ENCODE measurements at places on chromosomes 5 and 9. TPM values are rescaled to one million over a fixed set of nuclear protein-coding genes. Genes with fewer than 3 reads are reported as not detected.

CYSRT1 gene
- 1.5 TPM for total RNA-seq

AK3 gene
- 46.0 TPM for total RNA-seq

DRD1 gene
- not detected for total RNA-seq

GRCh38 chr9:131837316-131837715, 97.4 kb upstream of the RAPGEF1 start:
- H3K27me3 ChIP-seq = peaks cover 16% of the 10 kb centered on the region
- no peak overlapping the region for H3K4me3 ChIP-seq
- no peak overlapping the region for H3K27ac ChIP-seq
- DNase-seq = no peak
- H3K4me1 ChIP-seq = peaks cover 9% of the 10 kb centered on the region
- peaks cover 3% of the 10 kb centered on the region for H3K36me3 ChIP-seq

DNA sequence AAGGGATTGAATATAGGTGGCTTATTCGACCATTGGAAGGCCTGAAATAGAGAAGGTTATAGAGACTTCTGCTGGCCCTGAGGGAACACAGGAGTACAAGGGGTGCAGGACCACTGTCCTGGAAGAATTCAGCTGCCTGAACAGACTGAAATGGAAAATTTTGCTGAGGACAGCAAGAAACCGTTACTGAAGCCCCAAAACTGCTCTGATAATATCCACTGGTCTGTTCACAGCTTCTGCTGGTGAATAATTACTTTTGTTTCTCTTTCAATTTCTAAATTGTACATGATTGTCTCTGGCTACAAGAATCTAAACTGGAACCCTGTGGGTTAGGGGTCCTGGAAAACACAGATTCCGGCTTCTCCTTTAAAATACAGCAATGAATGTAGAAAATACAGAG, 218.5 kb upstream of the CDH12 start:
- no peak overlapping the region for H3K27ac ChIP-seq
- no peaks in the 10 kb centered on the region for H3K4me1 ChIP-seq
- H3K36me3 ChIP-seq = no peaks in the 10 kb centered on the region
- no peak overlapping the region for H3K4me3 ChIP-seq

Data from osteocyte (in vitro differentiated cells).